T-helper 17 cell (primary cell): ENCODE measurements at places on chromosomes 6 and 20. TPM values are rescaled to one million over a fixed set of nuclear protein-coding genes. Genes with fewer than 3 reads are reported as not detected.
A peak's percentile ranks its signal among the peaks of the same experiment; 100 is the strongest.

Gene RNF114
- total RNA-seq = 111 TPM

Gene RAD21L1
- not detected for total RNA-seq

DNA sequence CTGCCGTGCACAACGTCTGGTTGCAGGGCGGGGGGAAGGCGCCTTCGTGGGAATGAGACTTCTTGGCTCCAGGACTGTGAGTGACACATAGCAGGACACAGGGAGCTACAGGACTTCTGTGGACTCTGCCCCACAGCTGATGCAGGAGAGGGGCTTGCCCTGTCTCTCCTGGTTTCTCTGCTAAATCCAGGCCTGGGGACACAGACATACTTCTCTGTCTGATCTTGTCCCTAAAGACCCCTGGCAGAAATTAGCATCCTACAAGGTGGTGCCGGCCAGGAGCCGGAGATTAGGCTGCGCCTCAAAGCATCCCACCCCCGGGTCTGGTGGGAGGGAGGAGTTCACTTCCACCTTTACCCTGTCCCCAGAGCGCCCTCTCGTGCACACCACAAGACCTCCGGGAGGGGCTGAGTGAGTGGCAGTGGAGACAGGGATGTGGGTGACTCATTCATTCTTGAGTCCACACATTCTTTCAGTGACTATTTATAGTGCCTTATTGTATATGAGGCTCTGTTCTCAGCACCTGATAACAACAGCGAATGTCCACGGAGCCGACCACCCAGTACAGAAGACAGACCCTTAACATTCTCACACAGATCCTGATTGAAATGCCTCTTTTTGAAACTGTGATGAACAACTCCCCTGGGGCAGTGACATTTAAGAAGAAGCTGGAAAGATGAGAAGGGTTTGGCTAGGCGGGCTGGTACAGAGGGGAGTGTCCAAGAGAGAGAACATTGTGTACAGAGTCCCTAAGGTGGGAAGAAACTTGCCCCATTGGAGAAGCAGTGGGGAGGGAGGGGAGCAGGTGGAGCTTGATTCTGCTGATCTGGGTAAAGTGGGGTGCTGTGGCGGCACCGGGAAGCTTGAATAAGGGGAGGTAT lies 39.0 kb downstream of the GMPR start:
- peak overlapping the region; percentile 60 for H3K27ac ChIP-seq
- peaks cover 6% of the 10 kb centered on the region for H3K36me3 ChIP-seq
- H3K4me3 ChIP-seq = no peak overlapping the region

DNA sequence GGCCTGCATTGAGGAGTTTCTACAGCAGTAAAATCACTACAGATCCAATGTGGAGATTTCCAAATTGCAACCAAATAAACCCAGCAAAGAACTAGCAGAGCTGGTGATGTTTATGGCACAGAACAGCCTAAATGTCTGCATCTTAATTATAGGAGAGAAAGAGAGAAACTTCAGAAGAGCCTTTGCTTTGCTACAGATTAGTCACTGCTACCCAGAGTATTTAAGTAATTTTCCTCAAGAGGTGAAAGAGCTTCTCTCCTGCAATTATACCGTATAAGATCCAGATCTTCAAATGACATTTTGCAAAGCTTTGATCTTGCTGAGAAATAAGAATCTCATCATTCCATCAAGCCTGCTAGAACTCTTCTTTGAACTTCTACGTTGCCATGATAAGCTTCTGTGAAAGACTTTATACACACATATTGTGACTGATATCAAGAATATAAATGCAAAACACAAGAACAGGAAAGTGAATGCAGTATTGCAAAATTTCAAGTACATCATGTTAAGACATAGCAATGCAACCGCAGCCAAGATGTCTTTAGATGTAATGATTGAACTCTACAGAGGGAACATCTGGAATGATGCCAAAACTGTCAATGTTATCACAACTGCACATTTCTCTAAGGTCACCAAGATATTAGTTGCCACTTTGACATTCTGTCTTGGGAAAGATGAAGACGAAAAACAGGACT lies 48.0 kb downstream of the MKKS start:
- no peak overlapping the region for H3K4me3 ChIP-seq
- no peak for DNase-seq
- H3K36me3 ChIP-seq = no peaks in the 10 kb centered on the region
- no peaks in the 10 kb centered on the region for H3K4me1 ChIP-seq
- no peak overlapping the region for H3K27ac ChIP-seq
- peaks cover 21% of the 10 kb centered on the region for H3K27me3 ChIP-seq

Gene SLC26A8
- total RNA-seq = 0.37 TPM

GRCh38 chr20:45405571-45406259 lies 2.4 kb upstream of the DBNDD2 start:
- no peaks in the 10 kb centered on the region for H3K36me3 ChIP-seq
- H3K27ac ChIP-seq = no peak overlapping the region
- peaks cover 10% of the 10 kb centered on the region for H3K4me1 ChIP-seq
- peak overlapping the region; percentile 90 for H3K4me3 ChIP-seq
- H3K27me3 ChIP-seq = no peaks in the 10 kb centered on the region

- no peak overlapping the region for H3K4me3 ChIP-seq
- no peaks in the 10 kb centered on the region for H3K36me3 ChIP-seq
- no peaks in the 10 kb centered on the region for H3K4me1 ChIP-seq
- H3K27ac ChIP-seq = no peak overlapping the region
- no peak for DNase-seq
- H3K27me3 ChIP-seq = peaks cover 32% of the 10 kb centered on the region
Measured at GRCh38 chr20:33160681-33161080, 7.3 kb upstream of the BPIFA2 start.

DNA sequence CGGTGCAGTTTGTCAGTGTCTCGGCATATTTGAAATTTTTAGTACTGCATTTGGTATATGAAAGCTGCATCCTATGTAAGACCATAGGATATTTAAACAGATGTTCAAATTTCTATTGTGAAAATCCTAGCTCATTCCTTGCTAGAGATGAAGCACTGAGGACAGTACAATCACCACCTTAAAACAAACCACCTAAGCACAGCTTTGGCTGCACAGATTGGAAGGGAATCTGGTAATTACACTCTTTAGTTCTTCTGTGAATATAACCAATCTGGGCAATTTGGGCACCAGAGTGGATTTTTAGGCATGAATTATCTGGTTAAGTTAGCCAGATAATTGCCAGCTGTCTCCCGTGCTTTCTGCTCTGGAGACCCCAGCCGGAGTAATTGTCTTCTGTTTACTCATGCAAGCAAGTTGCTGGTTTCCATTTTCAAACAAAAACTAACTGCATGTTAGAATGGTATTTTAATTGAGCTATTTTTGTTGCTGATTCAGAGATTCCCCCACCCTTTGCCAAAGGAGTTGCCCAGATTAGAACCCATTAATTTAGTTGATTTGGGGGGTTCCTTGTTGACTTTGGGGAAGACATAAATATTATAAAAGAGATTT lies 36.9 kb downstream of the E2F3 start:
- no peak overlapping the region for H3K4me3 ChIP-seq
- no peak for DNase-seq
- H3K4me1 ChIP-seq = peaks cover 5% of the 10 kb centered on the region
- H3K27me3 ChIP-seq = no peaks in the 10 kb centered on the region

DNA sequence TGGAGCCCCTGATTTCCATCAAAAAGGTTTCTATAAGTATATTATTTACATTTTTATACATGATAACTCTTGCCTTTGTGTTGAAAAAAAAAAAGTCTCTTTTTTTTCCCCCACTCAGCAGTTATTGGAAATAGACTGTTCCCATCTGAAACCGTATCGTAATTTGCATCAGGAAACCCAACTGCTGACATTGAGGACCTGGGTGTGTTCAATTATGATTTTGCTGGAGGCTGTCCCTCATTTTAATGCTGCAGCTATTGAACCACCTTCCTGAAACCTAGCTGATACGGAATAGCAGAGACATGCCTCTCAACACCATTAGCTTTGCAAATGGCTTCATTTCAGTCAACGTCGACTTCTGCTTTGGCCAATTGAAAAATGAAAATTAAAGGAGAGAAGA lies 98.9 kb downstream of the ZNF217 start:
- no peaks in the 10 kb centered on the region for H3K27me3 ChIP-seq
- no peak for DNase-seq
- H3K36me3 ChIP-seq = no peaks in the 10 kb centered on the region
- H3K4me1 ChIP-seq = no peaks in the 10 kb centered on the region

Gene TFAP2A
- 0.18 TPM for total RNA-seq

- H3K4me1 ChIP-seq = peaks cover 2% of the 10 kb centered on the region
- peaks cover 3% of the 10 kb centered on the region for H3K36me3 ChIP-seq
- no peak overlapping the region for H3K4me3 ChIP-seq
- no peak for DNase-seq
- peaks cover 21% of the 10 kb centered on the region for H3K27me3 ChIP-seq
Measured at GRCh38 chr20:1205802-1206201, 2.5 kb downstream of the C20orf202 start.

GRCh38 chr20:58054780-58055373 lies 173.6 kb downstream of the ANKRD60 start:
- no peak overlapping the region for H3K4me3 ChIP-seq
- H3K4me1 ChIP-seq = no peaks in the 10 kb centered on the region
- H3K36me3 ChIP-seq = no peaks in the 10 kb centered on the region
- no peak overlapping the region for H3K27ac ChIP-seq

DNA sequence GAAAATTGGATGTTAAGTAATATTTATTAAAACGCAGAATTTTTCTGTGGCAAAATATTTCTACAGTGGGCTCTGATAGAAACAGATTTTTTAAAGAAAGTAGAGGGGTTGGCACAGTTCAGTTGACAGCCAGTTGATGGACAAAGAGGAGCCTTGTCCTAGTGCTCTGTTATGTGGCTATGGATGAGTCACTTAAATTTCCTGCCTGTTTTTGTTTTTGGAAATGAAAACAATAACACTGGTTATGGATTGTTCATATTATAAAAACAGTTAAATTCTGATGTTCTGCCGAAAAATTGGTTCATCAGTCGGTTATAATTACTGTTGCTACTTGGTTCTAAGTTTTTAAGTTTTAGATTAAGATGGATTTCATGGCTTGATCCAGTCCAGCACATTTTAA lies 42.8 kb downstream of the MYO6 start:
- no peak for DNase-seq
- H3K27ac ChIP-seq = no peak overlapping the region
- no peaks in the 10 kb centered on the region for H3K27me3 ChIP-seq
- no peak overlapping the region for H3K4me3 ChIP-seq

DNA sequence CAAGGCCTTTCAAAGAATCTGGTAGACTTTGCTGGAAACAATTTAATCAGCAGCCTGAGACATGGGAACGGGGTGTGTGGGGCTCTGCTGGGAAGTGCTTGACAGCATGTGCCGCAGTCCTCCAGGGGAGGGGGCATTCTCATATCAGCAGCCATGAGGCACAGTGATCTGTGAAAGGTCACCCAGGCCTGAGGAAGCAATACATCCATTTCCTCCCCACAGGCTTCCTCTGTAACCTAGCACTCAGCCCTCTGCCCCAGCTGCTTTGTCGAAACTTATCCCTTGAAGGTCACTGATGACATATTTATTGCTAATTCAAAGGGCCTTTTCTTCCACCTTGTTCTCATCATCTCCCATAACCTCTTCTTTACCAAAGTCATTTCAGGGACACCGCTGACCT lies 103.3 kb downstream of the TNFAIP3 start:
- H3K27me3 ChIP-seq = no peaks in the 10 kb centered on the region
- DNase-seq = no peak
- no peak overlapping the region for H3K4me3 ChIP-seq
- peaks cover 45% of the 10 kb centered on the region for H3K4me1 ChIP-seq
- H3K36me3 ChIP-seq = peaks cover 2% of the 10 kb centered on the region

DNA sequence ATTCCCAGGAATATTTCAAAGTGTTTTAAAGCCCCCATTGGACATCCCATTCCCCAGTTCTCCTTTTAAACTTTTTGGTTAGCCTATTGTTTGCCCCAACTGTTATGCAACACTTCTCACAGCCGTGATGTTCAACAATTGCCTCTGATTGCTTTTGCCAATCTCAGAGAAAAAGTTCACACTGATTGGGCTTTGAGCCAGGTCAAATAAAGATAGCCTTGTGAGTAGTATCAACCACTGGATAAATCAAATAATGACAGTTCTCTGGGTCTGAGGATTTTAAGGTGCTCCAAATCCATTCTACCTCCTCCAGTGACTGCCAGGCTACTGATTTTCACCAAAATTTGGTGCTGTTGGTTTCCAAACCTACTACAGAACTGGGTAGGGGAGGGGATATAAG lies 19.1 kb upstream of the NOP56 start:
- no peak overlapping the region for H3K4me3 ChIP-seq
- H3K27me3 ChIP-seq = peaks cover 25% of the 10 kb centered on the region
- DNase-seq = no peak
- no peaks in the 10 kb centered on the region for H3K4me1 ChIP-seq

DNA sequence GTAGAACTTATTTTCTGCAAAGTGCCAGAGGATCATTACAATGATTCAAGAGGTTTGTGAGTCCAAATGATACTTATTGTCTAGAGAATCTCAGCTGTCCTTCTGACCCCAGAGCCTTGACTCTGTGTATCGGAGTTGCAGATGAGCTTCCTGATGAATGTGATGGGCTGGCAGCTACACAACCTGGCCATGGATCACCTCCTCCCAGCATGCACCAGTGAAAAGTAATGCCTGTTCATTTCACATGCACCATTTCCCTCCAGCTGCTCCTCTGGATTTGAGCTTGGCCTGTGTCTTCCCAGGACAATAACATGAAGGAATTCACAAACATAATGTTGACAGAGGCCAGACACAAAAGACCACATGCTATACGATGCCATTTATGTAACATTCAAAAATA lies 30.0 kb downstream of the SNHG17 start:
- no peak overlapping the region for H3K27ac ChIP-seq
- no peaks in the 10 kb centered on the region for H3K4me1 ChIP-seq

Gene GRIK2
- total RNA-seq = not detected

Gene PTPRK
- 0.77 TPM for total RNA-seq

Gene PI16
- 14.5 TPM for total RNA-seq

Gene C2
- not detected for total RNA-seq

DNA sequence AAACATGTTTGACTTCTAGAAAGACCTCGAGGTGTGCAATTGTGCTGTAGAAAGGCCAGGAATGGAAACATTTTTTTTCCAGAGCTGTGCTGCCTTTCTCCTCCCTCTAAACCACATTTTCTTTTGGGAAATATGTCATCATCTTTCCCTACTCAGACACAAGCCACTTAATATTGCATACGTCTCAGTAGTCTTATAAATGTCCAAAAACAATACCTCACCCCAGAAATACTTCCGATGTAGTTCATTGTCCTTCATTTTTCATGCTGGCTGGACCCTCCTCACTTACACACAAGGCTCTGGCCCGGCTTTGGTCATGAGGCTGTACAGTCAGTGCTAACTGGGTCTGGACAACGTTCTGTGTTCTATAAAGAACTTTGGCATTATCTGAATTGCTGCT lies 126.4 kb downstream of the SCML4 start:
- no peak overlapping the region for H3K27ac ChIP-seq
- no peak overlapping the region for H3K4me3 ChIP-seq
- H3K36me3 ChIP-seq = no peaks in the 10 kb centered on the region
- no peaks in the 10 kb centered on the region for H3K27me3 ChIP-seq
- no peak for DNase-seq
- peaks cover 22% of the 10 kb centered on the region for H3K4me1 ChIP-seq

GRCh38 chr6:41058783-41059181 lies 5.8 kb downstream of the APOBEC2 start:
- H3K36me3 ChIP-seq = peaks cover 9% of the 10 kb centered on the region
- H3K27ac ChIP-seq = no peak overlapping the region
- no peak overlapping the region for H3K4me3 ChIP-seq
- H3K4me1 ChIP-seq = peaks cover 5% of the 10 kb centered on the region
